NCI-H1930 (cell line): ENCODE measurements at places on chromosomes 4 and X.

GRCh38 chrX:85897362-85898126, 149.8 kb downstream of the CHM start:
- DNase-seq: no peak

GRCh38 chr4:2733001-2733843, 22.9 kb downstream of the TNIP2 start:
- DNase-seq: no peak

- no peak for DNase-seq
Measured at GRCh38 chr4:70994387-70995099, 1.1 kb downstream of the DCK start.

GRCh38 chrX:96376266-96376665, 308.4 kb upstream of the DIAPH2 start:
- no peak for DNase-seq

DNA sequence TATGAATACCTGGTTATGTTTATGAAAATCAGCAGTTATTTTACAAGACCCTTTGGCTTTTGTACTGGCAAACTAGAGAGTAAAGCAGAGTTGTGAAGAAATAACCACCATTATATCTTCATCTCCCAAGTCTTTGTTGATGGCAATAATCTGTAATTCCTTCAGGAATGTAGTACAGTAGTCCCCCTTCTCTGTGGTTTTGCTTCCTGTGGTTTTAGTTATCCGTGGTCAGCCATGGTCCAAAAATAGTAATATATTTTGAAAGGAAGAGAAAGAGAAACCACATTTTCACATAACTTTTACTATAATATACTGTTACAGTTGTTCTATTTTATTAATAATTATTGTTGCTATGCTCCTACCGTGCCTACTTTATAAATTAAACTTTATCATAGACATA, 27.8 kb downstream of the BANK1 start:
- DNase-seq: no peak

- DNase-seq: no peak
Measured at GRCh38 chrX:153741446-153741845, 16.8 kb downstream of the ABCD1 start.

DNA sequence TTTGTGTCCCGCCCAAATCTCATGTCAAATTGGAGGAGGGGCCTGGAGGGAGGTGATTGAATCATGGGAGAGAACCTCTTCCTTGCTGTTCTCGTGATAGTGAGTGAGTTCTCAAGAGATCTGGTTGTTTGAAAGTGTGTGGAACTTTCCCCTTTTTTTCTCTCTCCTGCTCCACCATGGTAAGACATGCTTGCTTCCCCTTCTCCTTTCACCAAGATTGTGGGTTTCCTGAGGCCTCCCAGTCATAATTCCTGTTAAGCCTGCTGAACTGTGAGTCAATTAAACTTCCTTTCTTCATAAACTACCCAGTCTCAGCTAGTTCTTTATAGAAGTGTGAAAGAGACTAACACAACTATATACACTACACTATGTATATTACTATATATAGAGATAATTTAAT, 697.8 kb upstream of the HS3ST1 start:
- no peak for DNase-seq

DNA sequence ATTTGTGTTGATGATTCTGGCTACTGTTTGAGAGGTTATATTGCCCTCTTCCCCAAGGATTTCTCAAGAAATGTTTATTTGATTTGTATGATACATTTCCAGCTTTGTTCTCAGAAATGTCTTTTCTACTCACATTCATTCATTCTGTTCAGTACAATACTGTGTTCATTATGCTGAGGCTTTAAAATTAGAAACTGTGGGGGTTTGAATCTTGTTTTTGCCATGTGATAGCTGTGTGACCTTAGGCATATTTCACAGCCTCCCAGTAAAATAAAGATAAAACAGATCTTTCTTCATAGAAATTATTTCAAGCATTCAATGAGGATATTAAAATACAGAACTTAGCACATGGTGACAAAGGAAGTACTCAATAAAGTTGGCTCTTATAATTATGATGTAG, 123.9 kb downstream of the DMD start:
- no peak for DNase-seq

- DNase-seq: no peak
Measured at GRCh38 chr4:27789773-27790172, 929.1 kb downstream of the STIM2 start.

DNA sequence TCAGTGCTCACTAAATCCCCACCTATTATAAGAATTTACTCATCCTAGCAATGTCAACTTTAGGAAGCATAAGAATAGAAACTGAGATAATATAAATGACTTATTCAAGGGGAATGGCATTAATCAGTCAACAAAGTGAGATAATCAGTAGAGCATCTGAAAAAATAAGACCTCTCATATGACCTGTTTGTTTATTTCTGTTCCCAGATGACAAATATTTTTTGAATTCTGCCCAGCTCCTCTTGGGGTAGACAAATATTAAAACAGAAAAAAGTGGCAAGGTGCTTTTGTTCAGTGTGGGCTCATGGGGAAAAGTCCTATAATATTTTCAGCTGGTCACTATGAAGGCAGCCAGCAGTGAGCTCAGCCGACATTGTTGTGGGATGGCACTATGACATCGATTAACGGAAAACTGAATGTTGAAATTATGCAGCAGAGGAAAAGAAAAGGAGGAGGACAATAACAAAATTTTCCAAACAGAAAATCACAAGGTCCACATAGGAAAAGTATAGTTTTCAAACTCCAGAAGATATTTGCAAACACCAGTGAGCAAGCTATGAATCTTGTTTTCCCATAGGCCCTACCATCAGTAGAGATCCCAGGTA, 109.6 kb downstream of the ANXA3 start:
- DNase-seq: no peak
